ENCODE measurements at places on chromosomes 2 and 18.

- DNase-seq: no peak
Observed at GRCh38 chr18:74899554-74899953, 301.9 kb downstream of the ZNF407 start.

DNA sequence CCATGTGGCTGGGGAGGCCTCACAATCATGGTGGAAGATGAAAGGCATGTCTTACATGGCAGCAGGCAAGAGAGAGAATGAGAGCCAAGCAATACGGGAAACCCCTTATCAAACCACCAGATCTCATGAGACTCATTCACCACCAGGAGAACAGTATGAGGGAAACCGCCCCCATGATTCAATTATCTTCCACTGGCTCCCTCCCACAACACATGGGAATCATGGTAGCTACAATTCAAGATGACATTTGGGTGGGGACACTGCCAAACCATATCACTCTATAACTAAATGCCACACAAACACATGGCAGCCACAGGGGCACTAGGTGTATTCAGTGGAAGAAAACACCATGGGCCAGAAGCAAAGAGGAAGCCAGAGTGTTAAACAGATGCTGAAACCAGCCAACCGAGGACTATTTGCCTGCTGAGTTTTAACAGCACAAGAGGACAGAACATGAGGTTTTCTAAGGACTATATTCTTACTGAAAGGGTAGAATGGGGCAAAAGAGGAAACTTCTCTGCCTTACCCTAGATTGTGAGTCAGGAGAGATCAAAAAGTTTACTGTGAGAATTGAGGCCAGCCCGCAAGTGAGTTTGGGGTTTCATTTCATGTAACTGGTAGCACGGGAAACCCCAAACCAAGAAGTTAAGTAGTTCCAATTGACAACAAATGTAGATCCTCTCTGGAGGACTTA lies 49.2 kb downstream of the SIGLEC15 start:
- peak; percentile 43 for DNase-seq

- DNase-seq: no peak
Observed at GRCh38 chr2:114457956-114458355, 15.5 kb downstream of the DPP10 start.

GRCh38 chr2:106624787-106625380 lies 137.7 kb downstream of the CD8B2 start:
- no peak for DNase-seq

DNA sequence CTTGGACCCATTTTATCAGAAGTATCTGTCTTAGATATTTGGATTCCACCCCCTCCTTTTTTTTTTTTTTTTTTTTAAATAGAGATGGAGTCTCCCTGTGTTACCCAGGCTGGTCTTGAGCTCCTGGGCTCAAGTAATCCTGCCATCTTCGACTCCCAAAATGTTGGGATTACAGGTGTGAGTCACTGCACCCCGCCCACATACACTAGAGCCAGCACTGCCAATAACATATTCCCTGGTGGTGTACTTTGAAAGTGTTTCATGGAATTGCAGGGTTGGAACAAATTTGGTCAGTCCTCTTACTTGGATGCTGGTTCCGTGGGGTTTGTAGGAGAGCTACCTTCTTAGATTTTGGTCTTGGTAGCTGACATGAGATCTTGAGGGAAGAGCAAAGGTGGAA lies 15.0 kb downstream of the PDCL3 start:
- DNase-seq: no peak

DNA sequence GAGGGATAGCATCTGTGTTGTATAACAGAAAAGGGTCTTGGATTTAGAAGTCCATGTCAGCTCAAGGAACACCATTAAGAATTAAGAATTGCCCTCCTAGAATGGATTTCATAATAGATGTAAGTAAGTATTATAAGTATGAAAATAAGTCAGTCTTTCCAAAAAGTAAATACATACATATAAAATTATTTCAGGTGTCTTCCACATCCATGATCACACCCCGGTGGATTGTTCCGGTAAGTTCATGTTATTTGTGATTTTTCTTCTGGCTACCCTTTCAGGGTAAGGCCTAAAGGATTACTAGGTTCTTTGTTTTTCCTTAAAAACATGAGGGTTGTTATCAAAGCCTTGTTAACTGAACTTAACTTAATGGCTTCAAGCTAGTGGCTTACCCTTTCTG lies 55.9 kb downstream of the TMEM185B start:
- DNase-seq: no peak

- DNase-seq: no peak
Observed at GRCh38 chr2:240224676-240225075, 84.2 kb upstream of the OTOS start.

GRCh38 chr2:227025510-227025909 lies 138.5 kb downstream of the COL4A4 start:
- no peak for DNase-seq

DNA sequence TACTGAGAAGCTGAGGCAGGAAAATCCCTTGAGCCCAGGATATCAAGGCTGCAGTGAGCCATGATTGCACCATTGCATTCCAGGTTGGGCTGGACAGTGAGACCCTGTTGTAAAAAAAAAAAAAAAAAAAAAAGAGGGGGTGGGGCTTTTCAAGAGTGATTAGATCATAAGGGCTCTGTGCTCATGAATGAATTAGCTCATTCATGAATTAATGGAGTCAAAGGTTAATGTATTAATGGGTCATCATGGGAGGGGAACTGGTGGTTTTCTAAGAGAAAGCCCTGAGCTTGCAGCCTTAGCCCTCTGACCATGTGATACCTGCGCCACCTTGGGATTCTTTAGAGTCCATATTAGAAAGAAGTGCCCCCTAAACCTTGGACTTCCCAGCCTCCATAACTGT lies 4.5 kb downstream of the SLC19A3 start:
- no peak for DNase-seq

- no peak for DNase-seq
Observed at GRCh38 chr2:216776066-216776850, 80.9 kb upstream of the IGFBP5 start.

DNA sequence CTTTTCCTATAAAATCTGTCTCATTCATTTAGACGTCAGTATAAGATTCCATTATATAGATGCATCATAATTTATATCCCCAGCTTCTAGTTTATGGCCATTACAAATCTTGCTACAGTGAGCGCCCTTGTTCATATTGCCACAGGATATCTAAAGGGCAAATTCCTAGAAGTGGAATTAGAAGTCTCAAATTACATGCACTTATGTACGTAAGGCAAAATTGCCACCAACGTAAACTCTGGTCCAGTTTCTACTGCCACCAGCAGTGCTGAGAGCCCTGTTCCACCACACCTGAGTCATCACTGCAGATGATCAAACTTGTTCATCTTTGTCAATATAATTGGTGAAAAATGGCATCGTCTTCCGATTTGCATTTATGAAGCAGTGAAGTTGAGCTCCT lies 90.9 kb upstream of the ID2 start:
- DNase-seq: no peak

GRCh38 chr2:2524348-2524941 lies 193.4 kb upstream of the MYT1L start:
- DNase-seq: no peak

DNA sequence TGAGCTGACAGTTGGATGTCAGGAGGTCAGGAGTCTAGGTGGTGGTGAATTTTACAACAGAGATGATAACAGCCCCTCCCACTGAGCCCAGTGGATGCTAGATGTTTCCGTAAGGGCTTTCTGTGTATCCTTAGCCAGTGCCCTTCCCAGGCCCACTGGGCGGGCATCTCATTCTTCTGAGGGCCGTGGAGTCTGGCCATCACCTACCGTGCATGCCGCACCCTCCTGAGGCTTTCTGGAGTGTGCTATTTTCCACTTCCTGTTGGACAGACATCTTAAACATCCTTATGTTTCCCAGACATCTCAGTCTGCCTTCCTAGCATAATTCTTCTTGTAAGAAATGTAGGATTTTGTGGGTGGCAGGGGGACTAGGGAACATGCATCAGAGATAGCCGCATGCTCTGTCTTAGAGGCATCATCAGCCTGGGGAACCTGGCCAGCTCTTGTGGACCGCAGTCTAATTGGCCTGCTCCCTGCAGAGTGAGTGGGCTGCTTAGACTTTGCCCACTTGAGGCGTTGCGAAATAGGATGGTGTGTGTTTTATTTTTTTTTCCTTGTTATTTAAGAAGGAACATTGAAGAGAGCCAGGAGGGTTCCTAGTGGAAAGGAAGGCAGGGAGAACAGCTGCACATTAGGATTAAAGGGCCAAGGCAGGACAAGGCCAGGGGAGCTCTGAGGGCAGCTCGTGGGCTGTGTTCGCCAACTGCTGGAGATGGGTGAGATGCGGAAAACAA lies 135.8 kb downstream of the SH3RF3 start:
- DNase-seq: no peak

- peak; percentile 50 for DNase-seq
Observed at GRCh38 chr18:13218368-13218991, at the start of gene LDLRAD4. LDLRAD4 (plus strand) TSS chr18:13218760.

GRCh38 chr2:225510796-225511195 lies 111.3 kb downstream of the NYAP2 start:
- no peak for DNase-seq

DNA sequence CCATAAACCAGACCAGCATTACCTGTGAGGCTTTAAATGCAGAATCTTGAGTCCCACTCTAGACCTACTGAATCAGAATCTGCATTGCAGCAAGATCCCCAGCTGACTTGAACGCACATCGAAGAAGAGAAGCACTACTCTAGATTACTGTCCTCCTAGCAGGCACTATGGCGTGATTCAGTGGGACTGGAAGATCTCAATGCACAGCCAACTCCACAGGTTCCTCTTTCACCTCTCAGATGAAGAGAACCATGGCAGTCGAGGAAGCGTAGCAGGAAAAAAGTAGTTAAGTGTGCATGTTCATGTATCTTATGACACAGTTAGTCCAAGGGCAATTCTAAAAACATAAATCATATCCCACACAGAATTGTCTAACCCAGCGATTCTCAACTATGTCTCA lies 97.4 kb downstream of the STK39 start:
- no peak for DNase-seq

DNA sequence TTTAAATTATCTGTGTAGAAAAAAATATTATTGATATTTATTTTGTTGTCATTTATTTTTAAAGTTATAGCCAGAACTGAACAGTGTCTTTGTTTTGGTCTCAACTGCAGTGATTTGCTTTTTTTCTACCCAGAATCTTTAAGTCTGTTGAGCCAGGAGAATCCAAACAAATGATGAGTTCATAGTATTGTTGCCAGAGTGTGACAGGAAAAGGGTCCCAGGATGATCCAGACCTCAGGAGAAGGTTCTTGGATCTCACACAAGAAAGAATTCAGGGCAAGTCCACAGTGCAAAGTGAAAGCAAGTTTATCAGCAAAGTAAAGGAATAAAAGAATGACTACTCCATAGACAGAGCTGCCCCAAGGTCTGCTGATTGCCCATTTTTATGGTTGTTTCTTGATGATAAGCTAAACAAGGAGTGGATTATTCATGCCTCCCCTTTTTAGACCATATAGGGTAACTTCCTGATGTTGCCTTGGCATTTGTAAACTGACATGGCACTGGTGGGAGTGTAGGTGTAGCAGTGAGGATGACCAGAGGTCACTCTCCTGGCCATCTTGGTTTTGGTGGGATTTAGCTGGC lies 127.1 kb downstream of the AGPS start:
- no peak for DNase-seq

DNA sequence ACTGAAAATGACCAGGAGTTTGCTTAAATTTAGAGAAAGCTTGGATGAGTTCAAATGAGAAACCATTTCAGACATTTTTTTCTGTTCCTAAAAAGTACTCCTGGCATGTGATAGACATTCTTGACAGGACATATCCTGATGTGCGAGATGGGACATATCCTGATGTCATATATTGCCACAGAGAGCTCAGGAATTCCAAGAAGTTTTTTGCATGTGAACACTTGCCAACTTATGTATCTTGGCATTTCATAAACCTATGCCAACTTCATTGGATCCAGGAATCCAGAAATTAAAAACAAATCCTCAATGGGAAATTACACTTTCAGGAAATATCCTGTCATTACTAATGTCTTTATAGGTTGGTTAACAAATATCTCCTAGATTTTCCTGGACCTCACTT lies 2.9 kb upstream of the SERPINB3 start:
- no peak for DNase-seq

GRCh38 chr2:239991689-239992314 lies 33.3 kb downstream of the NDUFA10 start:
- DNase-seq: no peak

DNA sequence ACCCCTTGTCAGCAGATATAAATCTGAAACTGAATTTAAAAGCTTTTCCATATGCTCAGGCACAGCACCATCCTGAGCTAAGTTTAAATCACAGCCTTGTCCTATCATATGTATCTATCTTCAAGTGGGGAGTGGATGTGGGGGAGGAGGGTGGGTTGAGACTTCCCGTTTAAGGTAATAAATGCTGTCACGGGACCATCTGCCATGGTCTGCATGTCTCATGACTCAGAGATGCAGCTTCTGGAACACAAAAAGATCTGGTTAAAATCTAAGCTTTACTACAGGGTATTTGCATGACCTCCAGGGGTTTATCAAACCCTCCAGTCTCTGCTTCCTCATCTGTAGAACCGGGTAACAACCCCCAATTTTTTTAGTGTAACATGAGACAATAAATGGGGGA lies 377.7 kb upstream of the ST6GAL2 start:
- DNase-seq: no peak

DNA sequence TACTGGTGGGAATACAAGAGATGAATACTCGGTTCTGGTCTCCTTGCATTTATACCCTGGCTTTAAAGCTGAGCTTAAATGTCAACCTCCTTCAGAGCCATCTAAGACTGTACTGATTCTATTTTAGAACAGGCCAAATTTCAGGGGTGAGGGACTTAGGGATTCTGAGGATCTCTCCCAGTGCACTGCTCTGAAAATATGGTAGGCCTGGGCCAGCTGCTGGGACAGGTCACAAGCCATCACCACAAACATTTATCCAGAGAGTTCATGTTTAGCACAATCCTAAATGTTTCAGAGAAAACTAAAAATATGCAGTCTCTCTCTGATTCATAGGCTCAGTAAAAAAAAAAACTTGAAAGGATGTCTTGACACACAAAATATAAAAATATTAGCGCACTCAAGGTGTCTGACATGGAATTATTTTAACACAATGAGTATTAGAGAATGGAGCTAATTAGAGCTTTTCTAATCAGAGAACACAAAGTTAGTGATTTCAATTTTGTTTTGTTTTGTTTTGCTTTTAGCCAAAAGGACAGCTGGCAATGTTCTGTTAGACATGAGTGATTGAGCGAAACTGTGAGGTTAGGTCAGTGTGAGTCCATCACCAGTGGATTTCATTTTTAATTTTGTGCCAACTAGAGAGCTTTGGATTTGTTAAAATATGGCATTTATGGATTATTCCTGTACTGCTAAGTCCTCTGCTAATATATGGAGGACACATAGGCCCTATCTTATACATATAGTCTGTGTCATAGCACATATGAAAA lies 38.8 kb downstream of the MFSD6 start:
- DNase-seq: no peak

GRCh38 chr18:66558773-66559172 lies 45.1 kb downstream of the CDH19 start:
- DNase-seq: no peak

Data from T-cell (primary cell).